ENCODE measurements at places on chromosomes 12 and 14.

- no peak for DNase-seq
These were observed 319.7 kb upstream of the NAV3 start for GRCh38 chr12:77510985-77511384.

DNA sequence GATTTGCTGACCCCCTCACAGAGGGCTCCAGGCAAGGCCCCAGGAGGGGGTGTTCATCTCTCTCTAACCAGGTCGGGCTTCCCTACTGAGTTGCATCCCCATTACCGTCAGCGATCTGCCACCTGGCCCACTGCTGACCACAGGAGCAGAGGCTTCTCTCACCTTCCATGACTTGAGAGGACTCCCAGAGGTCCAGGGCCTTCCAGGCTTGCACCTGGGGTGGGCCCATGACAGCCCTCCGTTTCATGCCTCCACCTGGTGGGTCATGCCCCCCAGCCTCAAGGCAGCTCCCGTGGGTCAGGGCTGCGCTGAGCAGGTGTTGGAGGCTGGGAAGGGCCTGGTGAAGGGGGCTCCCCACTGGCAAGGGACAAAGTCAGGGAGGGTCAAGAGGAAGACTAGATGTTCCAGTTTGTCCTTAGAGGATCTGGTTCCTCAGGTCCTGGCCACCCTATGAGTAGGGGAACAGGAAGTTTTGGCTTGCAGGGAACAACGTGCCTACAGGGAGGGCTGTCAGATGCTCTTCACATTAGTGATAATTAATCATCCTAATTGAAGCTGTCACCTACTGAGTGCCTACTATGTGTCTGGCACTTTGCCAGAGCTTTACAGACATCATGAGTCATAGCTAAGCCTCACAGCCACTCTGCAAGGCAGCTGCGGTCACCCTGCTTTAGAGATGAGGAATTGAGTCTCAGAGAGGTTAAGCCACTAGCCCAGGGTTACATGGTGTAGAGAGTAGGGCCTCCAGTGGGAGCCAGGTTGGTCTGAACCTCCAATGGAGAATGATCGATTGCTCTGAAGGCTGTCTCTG, 13.8 kb downstream of the NFKBIA start:
- no peak for DNase-seq

DNA sequence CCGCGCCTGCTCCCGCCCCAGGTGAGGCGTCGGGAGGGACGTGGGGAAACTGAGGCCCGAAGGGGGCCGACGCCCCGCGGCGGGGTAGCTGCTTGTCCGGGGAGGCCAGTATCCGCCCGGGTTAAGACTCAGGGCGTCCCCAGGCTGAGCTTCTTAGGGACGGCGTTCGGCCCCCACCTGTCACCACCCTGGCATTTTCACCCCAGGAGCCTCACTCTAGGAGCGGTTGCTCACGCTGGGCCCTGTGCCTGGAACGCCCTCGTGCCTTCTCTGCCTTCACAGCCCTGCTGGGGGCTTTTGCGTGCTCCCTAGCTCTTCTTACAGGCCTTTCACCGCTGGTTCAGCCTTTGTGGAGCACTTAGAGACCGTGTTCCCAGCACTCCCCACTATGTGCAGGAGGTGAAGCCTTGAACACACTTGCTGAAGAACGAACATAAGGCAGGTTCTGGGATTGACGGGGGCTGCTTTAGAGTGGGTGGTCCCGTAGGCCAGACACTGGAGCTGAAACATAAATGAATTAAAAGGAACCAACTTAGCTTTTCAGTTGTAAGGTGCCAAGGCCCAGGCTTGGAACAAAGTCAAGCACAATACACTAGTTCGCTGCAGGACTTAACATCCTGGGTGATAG, 601 bp downstream of the ZNF839 start:
- peak; percentile 60 for DNase-seq

DNA sequence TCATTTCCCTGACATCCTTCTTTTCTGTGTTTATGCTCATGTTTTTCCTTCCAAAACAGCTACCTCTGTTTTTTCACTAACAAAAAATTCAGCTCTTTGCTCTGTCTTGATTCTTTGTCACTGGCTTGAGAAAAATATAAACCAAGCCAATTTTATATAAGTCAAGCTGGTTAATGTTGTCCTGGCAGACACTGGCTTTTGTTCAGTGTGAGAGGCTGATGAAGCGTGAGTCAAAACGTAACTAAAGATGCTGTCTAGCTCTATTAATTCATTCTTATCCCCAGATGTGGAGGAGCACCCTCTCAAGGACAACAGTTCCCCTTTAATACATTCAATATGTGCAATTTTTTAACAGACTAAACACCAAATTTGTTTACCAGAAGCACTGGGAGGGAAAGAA, 15.8 kb downstream of the TSPAN8 start:
- no peak for DNase-seq

GRCh38 chr14:60381909-60382308, 104.0 kb downstream of the C14orf39 start:
- no peak for DNase-seq

DNA sequence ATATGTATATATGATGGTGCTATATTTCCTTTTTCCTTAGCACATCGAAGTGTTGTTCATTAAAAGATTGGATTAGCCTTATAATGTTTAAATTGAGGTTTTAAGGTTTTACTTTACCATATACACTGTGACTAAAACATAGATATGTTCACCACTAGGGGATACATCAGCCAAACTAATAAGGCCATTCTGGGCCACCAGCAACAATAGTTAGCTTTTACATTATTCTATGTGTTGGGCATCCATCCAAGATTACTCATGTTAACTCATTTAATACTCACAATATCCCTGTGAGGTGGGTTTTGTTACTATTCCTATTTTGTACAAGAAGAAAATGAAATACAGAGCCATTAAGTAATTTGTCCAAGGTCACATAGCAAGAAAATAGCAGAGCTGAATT, 202.6 kb upstream of the AVPR1A start:
- DNase-seq = no peak

GRCh38 chr14:22588526-22589095, 413 bp downstream of the DAD1 start:
- no peak for DNase-seq
